ENCODE measurements at places on chromosomes 4 and X.

DNA sequence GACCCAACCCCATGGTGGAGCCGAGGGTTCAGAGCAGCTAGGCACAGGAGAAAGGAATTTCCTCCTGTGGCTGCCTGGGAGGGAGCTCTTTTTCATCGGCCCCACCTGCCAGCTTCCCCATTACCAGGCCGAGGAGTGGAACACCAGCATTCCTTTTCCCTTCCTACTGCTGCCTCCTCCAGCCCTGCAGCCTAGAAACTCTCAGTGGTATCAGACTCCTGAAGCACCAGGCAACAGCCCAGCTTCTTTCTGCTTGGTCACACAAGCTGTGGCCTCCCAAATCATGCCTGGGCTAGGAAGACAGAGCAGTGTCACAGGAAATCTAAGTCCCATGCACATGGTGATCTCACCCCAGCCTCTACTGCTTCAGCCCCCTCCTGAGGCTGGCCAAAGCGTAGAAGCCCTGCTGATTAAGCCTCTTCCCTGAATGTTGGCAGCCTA, 30.1 kb downstream of the RTL5 start:
- no peak for DNase-seq

- DNase-seq, result no peak
Observed at GRCh38 chrX:103063918-103064434, at the start of gene BEX1. BEX1 (minus strand) TSS chrX:103064171; CDS start chrX:103063274, 897 bp downstream.

GRCh38 chr4:1542516-1543320, 136.5 kb upstream of the NKX1-1 start:
- DNase-seq, result no peak

- no peak for DNase-seq
Observed at GRCh38 chr4:165787516-165788274, 85.3 kb upstream of the TLL1 start.

DNA sequence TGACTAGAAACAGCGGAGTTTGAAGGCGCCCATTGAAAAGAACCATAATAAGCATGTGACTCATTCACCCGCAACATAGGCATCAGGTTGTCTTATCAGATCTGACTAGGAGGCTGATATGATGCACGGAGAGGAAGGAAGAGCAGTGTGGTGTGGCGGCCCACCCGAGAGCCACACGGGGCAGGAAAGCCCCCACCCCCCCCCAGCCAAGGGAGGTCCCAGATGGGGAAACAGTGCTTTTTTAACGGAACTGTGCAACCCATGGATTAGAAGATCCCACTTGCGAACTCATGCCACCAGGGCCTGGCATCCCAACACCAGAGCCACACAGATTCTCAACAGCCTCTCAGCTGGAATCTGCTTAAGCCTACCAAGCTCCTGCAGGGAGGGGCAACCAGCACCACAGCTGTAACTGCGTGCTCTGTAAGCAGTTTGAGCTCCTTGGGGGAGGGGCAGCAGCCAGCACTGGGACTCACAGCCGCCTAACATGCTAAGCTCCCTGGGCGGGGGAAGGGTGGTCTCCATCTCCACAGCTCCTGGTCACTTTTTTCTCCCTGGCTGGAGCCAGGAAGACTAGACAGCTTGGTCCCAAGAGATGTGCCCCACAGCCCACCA, 466.2 kb downstream of the PDGFC start:
- DNase-seq, result no peak
